ENCODE measurements at places on chromosomes 13 and 19. TPM values are rescaled to one million over a fixed set of nuclear protein-coding genes. Genes with fewer than 3 reads are reported as not detected.
A peak's percentile ranks its signal among the peaks of the same experiment; 100 is the strongest.

GRCh38 chr19:29576761-29577648 lies 29.1 kb upstream of the POP4 start:
- DNase-seq = peak; percentile 40

- DNase-seq = peak; percentile 17
Measured at GRCh38 chr13:112722433-112723263, 32.8 kb downstream of the ATP11A start.

DNA sequence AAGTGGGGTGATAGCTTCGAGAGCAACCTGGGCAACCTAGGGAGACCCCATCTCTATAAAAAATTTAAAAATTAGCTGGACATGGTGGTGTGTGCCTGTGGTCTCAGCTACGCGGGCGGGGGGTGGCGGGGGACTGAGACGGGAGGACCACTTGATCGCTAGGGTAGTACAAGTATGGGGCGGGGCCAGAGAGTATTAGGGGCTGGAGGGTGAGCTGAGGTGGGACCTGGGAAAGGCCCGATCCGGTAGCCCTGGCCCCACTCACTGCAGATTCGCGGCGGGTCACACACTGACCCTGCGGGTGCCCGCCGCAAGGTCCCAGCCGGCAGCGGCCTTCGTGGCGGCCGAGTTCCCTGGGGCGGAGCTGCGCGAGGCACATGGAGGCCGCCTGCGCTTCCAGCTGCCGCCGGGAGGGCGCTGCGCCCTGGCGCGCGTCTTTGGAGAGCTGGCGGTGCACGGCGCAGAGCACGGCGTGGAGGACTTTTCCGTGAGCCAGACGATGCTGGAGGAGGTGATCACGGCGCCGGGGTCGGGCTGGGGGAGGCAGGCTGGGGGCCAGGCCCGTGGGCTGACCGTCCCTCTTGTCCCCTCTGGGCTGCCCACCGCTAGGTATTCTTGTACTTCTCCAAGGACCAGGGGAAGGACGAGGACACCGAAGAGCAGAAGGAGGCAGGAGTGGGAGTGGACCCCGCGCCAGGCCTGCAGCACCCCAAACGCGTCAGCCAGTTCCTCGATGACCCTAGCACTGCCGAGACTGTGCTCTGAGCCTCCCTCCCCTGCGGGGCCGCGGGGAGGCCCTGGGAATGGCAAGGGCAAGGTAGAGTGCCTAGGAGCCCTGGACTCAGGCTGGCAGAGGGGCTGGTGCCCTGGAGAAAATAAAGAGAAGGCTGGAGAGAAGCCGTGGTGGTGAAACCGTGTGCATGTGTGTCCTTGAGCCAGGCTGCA lies 2.0 kb upstream of the ARHGAP45 start:
- no peak for DNase-seq

GRCh38 chr19:39110263-39110967 lies 15.2 kb upstream of the PAK4 start:
- DNase-seq = no peak

DNA sequence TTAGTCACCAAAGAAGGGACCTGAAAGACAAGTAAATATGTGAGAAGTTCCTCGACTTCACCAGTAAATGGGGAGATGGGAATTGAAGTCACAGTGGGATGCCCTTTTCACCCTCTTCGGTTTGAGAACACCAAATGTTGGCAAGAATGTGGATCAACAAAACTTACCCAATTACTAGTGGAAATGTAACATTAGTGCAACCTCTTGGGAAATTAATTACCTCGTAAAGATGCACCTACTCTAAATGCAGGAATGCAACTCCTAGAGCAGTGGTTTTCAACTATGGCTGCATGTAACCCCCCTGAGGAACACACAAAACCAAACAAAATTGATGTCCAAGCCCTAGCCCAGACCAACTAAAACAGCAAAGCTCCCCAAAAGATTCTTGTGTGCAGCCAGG lies 78.1 kb downstream of the LNX2 start:
- no peak for DNase-seq

DNA sequence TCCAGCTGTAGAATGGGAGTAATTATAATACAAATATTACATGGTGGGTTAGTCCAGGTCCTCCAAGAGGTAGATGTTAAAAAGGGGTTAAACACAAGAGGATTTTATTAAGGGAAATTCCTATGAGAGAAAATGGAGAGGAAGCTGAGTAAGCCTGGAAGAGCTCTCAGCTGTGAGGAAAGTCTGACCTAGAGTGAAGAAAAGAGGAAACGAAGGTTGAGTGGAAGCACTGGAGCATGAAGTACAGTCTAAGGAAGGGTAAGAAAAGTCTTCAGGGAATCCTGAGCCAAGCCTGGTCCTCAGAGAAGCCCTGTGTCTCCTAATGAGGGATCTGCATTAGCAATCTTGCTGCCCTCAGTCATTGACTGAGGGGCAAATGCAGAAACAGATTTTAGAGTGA lies 506.2 kb downstream of the GPC5 start:
- DNase-seq = no peak

The CPT1C gene
- 2.5 TPM for total RNA-seq

The SYT3 gene
- total RNA-seq = not detected

The KCTD12 gene
- 137 TPM for total RNA-seq

The PPM1N gene
- total RNA-seq = 2.4 TPM

Measured in LHCN-M2 (cell line).